Kidney glomerular epithelial cell (primary cell): ENCODE measurements at places on chromosomes 6 and 20.

DNA sequence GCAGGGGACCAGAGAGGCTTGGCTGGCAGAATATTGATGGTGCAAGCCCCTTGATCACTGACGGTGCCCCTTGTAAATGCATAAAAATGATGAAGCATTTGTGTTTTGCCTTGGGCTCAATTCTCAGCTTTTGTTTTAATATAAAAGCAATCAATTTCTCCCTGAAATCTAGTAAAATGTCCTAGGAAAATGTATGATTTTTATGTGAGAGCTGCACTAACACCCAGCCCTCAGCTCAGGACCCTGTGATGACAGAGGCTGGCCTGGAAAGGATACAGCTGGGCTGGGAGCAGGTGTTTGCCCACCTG lies 84.7 kb upstream of the PHACTR3 start:
- DNase-seq: no peak

GRCh38 chr6:150361876-150362275 lies 6.9 kb upstream of the IYD start:
- no peak for DNase-seq

GRCh38 chr6:15874326-15874725 lies 211.5 kb upstream of the DTNBP1 start:
- DNase-seq: no peak

- no peak for DNase-seq
These were observed 69.2 kb upstream of the ESR1 start for GRCh38 chr6:151738267-151738666.

DNA sequence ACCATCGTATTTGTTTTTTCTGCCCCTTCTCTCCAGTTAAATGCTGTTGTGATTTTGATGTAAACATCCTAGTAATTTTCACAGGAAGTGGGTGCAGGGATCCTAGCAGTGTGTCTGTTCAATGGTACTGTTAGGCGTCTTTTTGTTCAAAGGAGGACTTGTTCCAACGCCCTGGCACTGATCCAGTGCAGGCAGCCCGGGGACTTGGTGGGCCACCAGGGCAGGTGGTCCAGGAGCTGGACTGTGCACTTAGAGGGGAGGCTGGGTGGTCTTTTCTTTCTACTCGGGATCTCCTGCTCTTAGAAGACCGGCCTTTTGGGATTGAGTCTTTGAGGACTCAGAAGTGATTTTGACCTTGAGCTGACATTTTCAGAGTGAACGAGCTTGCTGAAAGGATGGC lies 41.1 kb upstream of the NKX2-2 start:
- no peak for DNase-seq

- DNase-seq: no peak
These were observed 1320.1 kb upstream of the GJE1 start for GRCh38 chr6:140812636-140813035.

DNA sequence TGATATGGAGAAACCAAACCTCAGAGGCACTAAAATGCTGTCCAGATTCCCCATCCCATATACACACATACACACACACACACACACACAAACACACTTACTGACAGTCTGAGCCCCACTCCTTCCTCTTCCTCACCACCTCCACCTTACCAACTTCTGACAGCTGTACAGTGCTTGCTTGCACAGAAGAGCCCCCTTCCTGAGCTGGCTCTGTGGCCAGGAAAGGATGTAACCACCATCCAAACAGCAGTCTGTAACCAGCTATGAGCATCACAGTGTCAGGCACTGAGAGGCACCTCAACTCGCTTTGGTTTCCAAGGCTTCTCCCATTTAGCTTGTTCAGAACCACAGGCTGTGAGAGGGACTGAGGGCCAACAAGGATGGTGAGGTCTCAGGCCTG lies 5.9 kb upstream of the C6orf136 start:
- DNase-seq: no peak

- no peak for DNase-seq
These were observed 45.4 kb downstream of the MYB start for GRCh38 chr6:135226537-135226936.

GRCh38 chr20:47466213-47466612 lies 35.5 kb upstream of the NCOA3 start:
- DNase-seq: peak; percentile 36

- no peak for DNase-seq
These were observed 203.2 kb downstream of the MOXD1 start for GRCh38 chr6:132198040-132198439.

- no peak for DNase-seq
These were observed 407.6 kb upstream of the SOX4 start for GRCh38 chr6:21185861-21186478.

DNA sequence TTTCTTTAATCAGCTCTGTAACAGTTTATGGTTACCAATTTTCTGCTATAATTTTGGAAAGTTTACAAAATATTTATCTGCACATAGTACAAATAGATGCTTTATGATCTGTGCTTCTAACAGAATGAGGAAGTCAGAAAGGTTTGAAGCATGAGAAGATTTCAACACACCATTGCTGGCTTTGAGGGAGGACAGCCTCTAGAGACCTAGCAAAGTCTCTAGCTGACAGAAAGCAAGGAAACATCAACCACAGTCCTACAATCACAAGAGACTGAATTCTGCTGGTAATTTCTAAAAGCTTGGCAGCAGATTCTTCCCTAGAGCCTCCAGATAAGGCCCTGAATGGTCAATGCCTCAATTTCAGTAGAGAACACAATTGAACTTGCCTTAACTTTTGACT lies 750.8 kb upstream of the SLC35B3 start:
- DNase-seq: no peak

DNA sequence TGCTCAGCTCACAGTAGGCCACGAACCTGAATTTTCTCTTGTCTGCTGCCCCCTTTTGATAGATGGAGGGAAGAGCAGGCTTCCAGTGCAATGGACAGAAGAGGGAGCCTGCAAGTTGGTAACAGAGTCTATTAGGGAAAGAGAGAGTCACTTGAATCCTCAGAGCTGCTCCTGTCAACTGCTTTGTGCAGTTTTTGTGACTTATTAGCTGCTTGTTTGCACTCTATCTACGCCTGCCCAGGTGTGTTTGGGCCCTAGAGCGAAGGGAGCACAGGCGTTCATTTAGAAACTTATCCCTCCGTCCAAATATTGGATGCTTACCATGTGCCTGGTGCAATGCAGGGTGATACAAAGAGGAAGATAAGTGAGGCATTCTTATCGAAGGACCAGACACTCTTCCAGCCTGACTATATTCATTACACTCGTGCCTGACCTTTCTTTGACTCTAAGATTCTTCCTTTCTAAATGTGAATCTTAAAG lies 11.6 kb upstream of the SLC2A12 start:
- peak; percentile 88 for DNase-seq

GRCh38 chr6:127342296-127342945 lies 988 bp downstream of the ECHDC1 start:
- peak; percentile 66 for DNase-seq

DNA sequence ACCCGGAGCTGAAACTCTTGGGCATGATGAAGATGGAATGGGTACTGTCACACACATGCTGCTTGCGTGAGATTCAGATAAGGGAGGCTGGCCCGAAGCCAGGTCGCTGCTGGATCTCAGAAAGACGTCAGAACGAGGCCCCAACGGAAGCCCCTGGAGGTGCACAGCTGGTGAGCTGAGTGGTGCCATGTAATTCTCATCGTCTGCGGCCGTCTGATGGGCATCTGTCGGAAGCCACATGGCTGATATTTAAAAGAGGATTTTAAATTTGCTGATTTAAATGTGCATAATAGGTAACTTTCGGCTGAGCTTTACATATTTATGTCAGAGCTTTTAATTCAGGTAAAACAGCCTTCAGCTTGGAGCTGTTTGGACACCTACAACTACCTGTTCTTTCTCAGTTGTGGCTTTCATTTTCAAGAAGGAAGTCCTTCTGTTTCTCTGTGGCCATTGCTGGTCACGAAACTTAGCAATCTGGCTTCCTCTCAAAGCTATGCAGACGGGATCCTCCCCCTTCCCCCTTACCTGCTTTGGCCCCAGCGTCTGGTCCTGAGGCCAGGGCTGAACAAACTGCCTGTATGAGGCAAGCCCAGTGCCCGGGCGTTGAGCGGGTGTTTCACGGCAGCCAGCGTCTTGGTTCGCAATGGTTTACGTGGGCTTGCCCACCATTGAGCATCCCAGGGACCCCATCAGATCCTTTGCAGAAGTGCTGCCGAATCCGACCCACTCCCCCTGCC lies 9.2 kb downstream of the SLCO4A1 start:
- no peak for DNase-seq

GRCh38 chr6:28944412-28944865 lies 20.7 kb upstream of the TRIM27 start:
- peak; percentile 81 for DNase-seq

- no peak for DNase-seq
These were observed 423.1 kb upstream of the RNF217 start for GRCh38 chr6:124539096-124539495.

DNA sequence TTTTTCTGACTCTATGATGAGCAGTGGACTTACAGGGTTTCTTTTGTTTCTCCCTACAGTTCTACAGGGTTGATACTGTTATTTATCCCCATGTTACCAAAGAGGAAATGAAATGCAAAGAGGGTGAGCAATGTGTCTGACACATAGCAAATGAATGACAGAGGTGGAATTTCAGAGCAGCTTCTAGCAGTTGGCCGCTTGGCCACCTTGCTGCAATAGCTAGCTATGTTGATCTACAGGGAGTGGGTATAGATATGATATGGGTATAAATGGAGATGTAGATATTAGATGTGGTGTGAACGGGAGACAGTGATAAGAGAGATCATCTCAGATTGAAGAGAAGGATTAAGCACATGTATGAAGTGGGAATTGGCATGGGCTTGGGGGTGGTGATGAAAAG lies 10.9 kb upstream of the SLC22A3 start:
- DNase-seq: peak; percentile 87

- no peak for DNase-seq
These were observed 3.4 kb downstream of the APMAP start for GRCh38 chr20:24989162-24989561.

- no peak for DNase-seq
These were observed 28.9 kb downstream of the PSMB9 start for GRCh38 chr6:32882879-32883250.

DNA sequence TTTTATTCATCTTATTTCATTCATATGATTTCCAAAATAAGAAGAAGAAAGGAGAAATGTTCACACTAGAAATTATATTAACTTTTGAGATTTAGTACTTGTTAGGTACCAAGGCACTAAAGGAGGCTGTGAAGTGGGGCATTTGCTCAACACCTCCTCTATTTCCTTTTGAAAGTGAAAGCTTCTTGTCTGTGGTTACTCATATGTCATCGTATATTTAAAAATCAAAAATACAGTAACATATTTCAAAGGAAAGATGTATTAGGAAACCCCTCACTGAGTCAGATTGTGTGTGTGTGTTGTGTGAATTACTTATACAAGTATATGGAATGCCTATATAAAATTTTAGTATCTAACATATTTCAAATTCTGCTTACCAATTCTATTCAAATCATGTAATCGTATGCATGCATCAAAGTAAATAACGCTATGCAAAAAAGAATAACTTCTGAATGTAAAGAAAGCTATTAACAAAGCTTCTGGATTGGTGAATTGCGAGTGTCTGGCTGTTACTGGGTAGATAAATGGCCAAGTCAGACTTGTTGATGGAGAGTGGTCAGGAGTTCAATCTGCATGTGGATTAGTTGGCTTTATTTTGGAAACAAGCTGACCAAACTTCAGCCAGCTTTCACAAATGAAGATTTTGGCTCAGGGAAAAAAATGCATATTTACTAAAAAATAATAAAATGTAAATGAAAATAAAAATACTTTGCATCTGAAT lies 70.9 kb downstream of the PACRG start:
- DNase-seq: no peak

- no peak for DNase-seq
These were observed 790 bp downstream of the TOX2 start for GRCh38 chr20:43915211-43916072.

DNA sequence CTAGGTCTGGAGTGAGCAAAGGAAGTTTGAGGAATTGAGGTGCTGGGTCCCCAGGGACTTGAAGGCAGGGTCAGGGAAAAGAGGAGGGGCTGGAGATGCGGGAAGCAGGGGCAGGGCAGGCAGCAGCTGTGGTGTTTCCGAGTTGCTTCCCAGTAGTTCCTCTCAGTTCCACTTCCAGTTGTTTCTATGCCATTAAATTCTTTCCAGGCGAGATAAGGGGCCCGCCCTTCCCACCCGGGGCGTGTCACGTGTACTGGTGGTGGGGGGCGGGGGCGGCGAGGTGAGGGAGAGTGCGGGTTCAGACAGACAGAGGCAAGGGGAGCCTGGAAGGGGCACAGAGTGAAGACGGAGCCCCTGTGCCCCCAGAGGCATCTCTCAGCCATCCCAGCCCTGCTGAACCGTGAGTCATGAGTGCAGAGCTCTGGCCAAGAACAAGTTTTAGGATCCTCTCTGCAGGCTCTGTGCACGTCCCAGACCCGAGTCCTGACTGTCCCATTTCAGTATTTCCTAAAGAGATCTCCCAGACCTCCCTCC lies 977 bp downstream of the TNXB start:
- no peak for DNase-seq

DNA sequence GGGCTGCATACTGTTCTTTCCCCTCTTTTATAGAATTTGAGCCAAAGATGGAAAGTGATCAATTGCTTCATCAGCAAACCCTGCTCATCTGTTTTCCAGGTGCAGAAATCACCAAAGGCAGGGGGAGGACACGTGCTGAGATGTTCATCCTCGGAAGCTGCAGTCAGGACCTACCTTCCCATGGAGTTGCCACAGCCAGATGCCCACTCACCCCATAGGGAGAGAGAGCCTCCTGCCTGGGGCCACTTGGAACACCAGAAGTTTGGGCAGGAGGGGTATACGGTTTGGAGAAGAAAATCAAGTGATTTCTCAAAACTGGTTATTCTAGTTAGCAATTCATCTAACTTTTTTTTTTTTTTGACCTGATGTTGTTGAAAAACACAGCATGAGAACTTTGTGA lies 5.3 kb upstream of the CST7 start:
- DNase-seq: no peak

DNA sequence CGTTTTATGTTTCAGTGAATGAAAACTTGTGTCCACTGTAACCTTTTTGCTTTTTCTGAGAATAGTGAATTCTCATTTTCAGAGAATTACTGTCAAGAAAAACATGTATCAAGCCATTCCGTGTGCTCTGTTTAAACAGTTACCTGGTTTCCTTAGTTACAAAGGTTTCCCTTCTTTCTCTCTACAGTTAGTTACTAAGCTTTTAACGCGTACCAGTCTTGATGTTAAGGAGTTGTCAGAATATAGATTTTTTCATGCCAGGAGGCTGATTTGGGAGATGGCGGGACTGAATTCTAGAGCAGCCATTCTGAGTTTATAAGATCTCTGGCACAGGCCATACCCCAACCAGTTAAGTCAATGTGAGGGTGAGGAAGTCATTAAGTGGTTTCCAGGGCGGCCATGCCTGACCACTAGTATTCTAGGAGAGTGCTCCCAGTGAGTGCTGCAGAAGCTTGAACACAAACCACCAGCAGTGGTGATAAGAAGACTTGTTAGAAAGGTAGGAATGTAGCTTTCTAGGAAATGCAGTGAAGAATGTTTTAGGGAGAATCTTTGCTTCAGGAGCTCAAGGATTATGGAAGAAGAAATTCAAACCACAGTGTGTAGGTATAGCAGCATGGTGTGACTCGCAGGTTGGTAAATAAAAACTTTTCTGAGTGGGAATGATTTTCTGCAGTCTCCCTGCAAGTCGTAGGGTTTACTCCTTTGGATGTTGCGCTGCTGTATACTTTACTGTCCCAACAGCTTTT lies 112.9 kb downstream of the JARID2 start:
- peak; percentile 70 for DNase-seq
